ENCODE measurements at places on chromosomes 12 and 14. TPM values are rescaled to one million over a fixed set of nuclear protein-coding genes. Genes with fewer than 3 reads are reported as not detected.
A peak's percentile ranks its signal among the peaks of the same experiment; 100 is the strongest.

Gene ANO2
- 4.0 TPM for total RNA-seq

Gene CFAP54
- 0.32 TPM for total RNA-seq

Gene PLA2G1B
- total RNA-seq: 1.8 TPM

Gene MAP4K5
- total RNA-seq: 42.8 TPM

Gene VRTN
- total RNA-seq: 128 TPM

Gene CRIP1
- 9.0 TPM for total RNA-seq

Gene PMCH
- not detected for total RNA-seq

- H3K27ac ChIP-seq: no peak overlapping the region
- H3K4me1 ChIP-seq: peaks cover 30% of the 10 kb centered on the region
- DNase-seq: no peak
- no peak overlapping the region for H3K4me3 ChIP-seq
Measured at GRCh38 chr14:68807987-68808386, 15.1 kb upstream of the ZFP36L1 start.

- H3K4me1 ChIP-seq: peaks cover 28% of the 10 kb centered on the region
- H3K27ac ChIP-seq: no peak overlapping the region
Measured at GRCh38 chr12:106919910-106920544, 35.7 kb upstream of the TMEM263 start.

DNA sequence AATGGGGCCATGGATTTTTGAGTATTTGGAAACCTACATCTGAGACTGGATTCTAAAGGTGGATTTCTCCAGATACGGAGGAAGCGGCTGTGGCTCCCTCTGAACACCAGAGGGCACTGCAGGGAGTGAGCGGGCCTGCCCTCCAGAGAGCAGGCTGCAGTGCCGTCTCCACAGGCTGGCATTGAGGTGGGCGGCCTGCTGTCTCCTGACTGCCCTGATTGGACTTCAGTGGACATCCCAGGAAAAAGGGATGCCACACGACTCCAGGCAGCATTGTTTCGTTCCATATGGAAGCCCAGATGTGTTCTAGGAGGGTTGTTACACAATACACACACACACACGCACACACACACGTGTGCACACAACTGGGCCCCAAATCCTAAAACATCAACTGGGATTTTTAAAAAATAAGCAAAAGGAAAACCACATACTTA, 20.9 kb upstream of the ANO2 start:
- DNase-seq: peak; percentile 74
- H3K27ac ChIP-seq: no peak overlapping the region
- H3K27me3 ChIP-seq: peaks cover 5% of the 10 kb centered on the region
- peaks cover 38% of the 10 kb centered on the region for H3K4me1 ChIP-seq
- H3K36me3 ChIP-seq: no peaks in the 10 kb centered on the region

GRCh38 chr14:71119075-71119474, 211.8 kb downstream of the PCNX1 start:
- no peak overlapping the region for H3K27ac ChIP-seq
- no peak for DNase-seq
- H3K36me3 ChIP-seq: peaks cover 39% of the 10 kb centered on the region
- H3K4me3 ChIP-seq: no peak overlapping the region
- H3K4me1 ChIP-seq: peaks cover 17% of the 10 kb centered on the region
- peaks cover 3% of the 10 kb centered on the region for H3K27me3 ChIP-seq

DNA sequence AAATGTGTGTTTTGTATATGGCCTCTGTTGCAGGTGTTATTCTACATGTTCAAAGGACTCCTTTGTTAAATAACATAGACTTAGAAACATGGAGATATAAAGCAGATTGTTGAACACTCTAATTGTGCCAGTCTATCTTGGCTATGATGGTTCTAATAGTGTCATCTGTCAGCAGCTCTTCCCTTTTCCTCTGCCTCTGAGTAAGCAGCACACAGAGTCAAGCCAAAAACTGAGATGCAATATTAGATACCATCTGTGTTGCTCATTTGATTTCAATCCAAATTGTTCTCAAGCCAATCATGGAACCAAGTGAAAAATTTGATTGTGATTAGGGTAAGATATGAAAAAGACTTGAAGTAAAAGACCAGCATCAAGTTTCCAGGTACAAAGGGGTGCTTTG, 871.1 kb upstream of the MGAT4C start:
- DNase-seq: no peak
- H3K4me1 ChIP-seq: peaks cover 5% of the 10 kb centered on the region
- no peak overlapping the region for H3K27ac ChIP-seq
- no peaks in the 10 kb centered on the region for H3K27me3 ChIP-seq
- H3K36me3 ChIP-seq: peaks cover 12% of the 10 kb centered on the region

GRCh38 chr12:40137252-40137651, 31.4 kb upstream of the SLC2A13 start:
- no peak overlapping the region for H3K27ac ChIP-seq
- no peak for DNase-seq
- H3K4me3 ChIP-seq: no peak overlapping the region
- no peaks in the 10 kb centered on the region for H3K4me1 ChIP-seq
- H3K36me3 ChIP-seq: no peaks in the 10 kb centered on the region
- H3K27me3 ChIP-seq: no peaks in the 10 kb centered on the region

- no peak overlapping the region for H3K27ac ChIP-seq
- no peak overlapping the region for H3K4me3 ChIP-seq
- H3K4me1 ChIP-seq: 0 out of 2 replicates have a peak, but pooled peaks cover 3% of the 10 kb centered on the region
- no peaks in the 10 kb centered on the region for H3K27me3 ChIP-seq
- no peaks in the 10 kb centered on the region for H3K36me3 ChIP-seq
Measured at GRCh38 chr12:115354007-115354890, 670.3 kb upstream of the TBX3 start.

Data from WTC11 (cell line).